ENCODE measurements at places on chromosomes 13 and 19.

DNA sequence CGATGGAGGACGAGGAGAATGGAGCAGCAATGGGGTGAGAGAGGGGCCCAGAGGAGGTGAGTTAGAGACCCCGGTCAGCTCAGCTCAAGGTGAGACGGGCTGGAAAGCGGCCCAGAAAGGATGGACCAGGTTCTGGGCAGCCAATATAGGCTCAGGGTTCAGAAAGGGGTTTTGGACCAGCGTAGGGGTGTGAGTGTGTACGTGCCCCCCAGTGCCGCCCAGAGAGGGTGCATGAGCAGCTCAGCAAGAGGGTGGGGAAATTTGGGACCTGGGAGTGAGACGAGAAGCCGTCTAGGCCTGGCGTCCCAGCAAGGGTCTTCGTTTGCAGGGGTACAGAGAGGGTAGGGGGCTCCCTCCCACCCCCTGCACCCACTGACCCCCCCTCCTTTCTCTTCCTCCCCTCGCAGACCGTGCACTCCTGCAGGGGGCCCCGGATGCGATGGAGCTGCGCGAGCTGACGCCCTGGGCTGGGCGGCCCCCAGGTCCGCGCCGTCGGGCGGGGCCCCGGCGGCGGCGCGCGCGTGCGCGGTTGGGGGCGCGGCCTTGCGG lies 12.1 kb downstream of the FUT6 start:
- no peak for DNase-seq

- no peak for DNase-seq
Measured at GRCh38 chr13:37652596-37652995, 54.0 kb upstream of the POSTN start.

GRCh38 chr19:31821346-31821745 lies 472.1 kb upstream of the TSHZ3 start:
- DNase-seq, result no peak

DNA sequence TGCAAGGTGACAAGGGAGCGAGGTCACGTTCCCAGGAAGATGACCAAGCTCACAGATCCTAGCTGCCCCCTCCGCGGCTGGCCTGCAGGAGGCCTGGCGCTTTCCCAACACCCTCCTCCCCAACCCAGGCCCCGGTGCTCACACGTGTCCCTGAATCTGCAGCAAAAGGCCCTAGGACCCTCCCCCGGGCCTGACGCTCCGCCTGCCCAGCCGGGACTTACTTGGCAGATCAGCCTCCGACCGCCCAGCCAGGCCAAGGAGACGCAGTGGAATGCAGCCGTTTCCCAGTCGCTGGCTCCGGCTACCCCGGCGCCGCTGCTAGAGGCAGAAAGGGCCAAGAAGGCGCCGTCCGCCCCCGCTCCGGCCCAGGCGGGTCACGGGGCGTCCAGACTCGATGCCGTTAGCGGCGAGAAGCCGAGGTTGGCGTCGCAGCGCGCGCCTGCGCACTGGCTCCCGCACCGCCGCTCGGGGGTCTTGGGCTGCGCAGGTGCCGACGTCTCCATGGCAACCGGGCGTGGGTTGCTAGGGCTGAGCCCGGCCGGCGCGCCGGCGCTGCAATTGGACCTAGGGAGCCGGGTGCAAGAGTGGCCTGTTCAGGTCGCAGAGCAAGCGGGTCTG lies at the start of gene PNMA8A:
Gene PNMA8A (minus strand): TSS at position 448 of the 618 bp plus-strand sequence. CDS start 528 bp downstream, outside the sequence.
- DNase-seq, result no peak

DNA sequence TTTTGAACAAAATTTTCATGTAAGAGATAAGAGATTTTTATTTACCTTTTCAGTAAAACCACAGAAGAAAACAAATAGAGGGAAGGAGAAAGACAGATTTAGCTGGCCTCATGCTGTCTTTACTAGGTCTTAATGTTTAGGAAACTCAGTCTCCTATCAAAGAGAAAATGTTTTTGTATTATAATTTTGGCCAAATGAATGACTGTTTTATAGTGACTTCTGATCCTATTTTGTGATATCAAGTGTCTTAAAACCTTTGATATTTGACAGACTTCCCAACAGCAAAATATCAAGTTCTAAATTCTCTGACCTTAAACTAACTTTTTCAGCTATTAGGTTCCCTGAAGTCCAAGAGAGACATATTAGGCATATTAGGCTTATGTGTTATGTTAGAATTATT lies 27.0 kb downstream of the CRYL1 start:
- DNase-seq, result no peak

DNA sequence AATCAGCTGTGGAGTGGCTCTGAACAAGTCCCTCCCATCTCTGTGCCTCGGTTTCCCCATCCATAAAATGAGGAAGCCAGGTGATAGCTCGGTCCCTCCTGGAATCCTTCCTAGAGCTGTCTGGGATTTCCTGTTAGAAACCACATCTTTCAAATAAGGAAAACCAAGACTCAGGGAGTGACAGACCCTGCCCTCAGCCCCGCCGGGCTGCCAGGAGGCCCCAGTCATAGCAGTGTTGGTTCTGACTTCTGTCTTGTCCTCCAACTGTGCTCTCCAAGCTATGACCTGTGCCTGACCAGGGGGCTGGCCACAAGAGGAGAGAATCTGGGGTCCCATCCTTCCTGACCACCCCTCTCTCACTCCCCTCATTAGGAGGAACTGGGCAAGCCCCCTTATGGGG lies 1.1 kb upstream of the SHD start:
- DNase-seq, result no peak

DNA sequence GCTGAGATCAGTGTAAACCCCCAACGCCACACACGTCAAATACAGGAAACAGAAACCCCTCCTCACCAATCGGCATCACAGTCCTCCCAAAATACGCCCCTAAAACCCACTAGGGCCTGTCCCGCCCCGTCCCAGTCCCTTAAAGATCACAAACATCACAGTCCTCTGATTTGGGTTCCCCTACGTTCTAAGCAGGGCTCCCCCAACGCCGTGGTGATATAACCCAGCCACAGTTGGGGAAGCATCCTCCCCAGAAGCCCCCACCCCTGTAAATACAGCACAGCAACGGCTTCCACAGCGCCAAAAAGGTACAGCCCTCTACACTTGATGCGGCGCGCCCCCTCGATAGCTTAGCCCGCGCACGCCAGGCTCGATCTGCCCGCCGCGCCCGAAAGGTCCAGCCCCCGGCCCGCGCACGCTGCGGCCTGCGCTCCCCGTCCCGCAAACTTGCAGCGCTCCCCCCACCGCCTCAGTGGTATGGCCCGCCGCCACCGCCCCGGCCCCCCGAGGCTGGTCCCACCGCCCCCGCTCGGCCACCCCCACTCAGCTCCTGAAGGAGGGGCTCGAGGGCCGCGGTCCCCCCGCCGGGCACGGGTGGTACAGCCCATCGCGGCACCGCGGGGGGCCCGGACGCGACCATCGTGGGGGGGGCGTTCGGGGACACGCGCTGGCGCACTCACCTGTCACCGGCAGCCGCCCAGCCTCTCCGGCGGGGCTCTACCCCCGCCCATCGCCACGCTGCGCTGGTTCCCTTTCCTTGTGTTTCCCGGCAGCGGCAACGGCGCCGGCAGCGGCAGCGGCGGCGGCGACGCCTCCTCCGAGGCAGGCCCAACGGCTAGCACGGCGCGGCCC lies at the start of gene AKT2:
Gene AKT2 (minus strand): TSS at position 845 of the 852 bp plus-strand sequence. CDS start 20,078 bp downstream, outside the sequence.
- DNase-seq, result peak; percentile 53

GRCh38 chr13:26378116-26378515 lies 124.2 kb downstream of the CDK8 start:
- DNase-seq, result no peak

- DNase-seq, result no peak
Measured at GRCh38 chr19:49111218-49111998, 2.8 kb upstream of the LIN7B start.

- no peak for DNase-seq
Measured at GRCh38 chr13:113499936-113500335, 9.4 kb upstream of the DCUN1D2 start.

DNA sequence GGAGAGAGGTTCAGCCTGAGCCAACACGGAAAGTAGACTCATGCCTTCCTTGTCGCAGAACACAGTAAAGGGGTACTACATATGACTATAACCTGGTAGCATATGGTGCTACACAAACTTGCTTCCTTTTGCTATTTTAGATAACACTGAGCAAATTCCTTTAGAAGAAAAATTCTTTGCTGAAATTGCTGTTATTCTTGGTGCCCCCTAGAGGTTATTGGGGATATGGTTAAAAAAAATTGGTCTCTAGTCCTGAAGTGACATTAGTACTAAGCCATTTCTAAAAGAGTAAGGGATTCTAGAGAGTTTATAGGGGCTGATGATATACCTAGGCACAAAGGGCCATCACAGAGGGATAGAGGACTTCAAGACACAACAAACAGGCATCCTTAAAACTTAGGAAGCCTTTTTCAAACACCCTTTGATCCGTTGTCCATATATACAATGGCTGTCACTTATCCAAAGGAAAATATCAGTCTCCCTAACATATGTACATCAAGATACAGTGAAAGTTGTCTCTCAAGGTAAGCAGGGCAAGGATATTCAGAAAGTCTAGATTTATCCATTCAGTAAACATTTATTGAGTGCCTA lies 13.9 kb upstream of the HS6ST3 start:
- no peak for DNase-seq

GRCh38 chr19:33295621-33296487 lies 6.5 kb downstream of the CEBPA start:
- DNase-seq, result no peak

- no peak for DNase-seq
Measured at GRCh38 chr13:50191004-50191403, 175.8 kb downstream of the KCNRG start.

DNA sequence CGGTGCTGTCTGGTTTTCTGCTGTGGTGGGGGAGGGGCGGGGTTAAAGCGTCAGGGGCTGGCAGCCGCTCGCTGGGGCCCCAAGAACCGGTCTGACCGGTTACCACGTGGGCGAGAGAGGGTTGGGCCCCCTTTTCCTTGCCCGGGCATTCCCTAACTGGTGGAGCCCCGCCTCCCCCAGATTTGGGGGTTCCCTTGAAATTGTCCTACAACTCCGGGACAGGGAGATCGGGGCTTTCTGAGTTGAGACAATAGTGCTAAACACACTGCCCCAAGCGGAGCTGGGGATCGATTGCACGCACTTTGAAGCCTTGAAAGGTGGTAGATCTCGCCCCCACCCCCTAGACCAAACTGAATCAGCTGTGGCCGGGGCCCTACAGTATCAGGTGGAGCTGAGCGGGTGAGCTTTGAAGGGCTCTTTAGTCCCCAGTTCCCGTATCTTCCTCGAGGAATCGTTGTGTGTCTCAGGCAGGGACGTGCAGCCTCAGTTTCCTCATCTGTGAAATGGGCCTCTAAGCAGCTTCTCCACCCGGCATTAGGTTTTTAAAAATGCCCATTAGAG lies 4.8 kb downstream of the IER2 start:
- peak; percentile 76 for DNase-seq

DNA sequence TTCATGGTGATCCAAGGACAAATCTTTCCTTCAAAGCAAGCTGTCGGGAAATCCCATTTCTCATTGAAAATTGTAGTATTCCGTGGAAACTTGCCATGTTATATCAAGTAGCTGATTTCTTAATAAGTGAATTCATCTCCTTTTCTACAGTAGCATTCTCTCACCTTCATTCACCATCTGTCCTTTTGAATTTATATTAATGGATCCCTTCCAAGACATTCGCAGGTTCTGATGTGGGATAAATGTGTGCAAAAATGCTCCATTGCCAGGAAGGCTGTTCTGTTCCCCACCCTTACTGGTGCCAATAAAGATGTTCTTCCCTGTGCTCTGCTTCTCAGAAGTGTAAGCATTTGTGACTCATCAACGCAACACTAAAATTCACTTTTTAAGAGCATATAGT lies 36.2 kb downstream of the AMER2 start:
- no peak for DNase-seq

DNA sequence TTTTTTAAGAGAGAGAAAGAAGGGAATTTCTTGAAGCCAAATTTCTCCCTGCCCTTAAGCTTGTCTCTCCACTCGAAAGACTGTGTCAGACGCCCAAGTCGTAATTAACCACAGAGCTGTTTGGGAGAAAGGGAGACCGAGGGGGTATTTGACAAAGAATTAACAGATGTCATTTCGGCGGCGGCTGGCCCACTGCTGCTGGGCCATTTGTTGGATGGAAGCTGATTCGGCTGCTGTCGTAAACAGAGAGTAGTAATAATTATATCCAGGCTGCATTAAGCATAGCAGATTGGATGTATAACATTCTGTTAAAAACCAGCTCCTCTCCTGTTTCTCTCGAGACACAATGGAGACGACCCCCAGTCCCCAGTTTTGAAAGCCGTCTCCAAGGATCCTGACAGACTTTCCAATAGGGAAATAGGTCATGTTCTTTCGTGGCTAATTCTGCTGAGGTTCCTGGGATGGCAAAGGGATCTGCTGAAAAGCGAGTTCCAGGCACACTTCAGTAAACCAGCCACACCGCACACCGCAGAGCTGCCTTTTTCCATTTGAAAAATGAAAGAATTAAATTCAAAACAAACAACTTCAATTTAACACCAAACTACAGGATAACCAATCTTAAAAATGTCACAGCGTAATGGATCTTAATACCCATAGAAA lies 71.5 kb downstream of the KCTD15 start:
- DNase-seq, result no peak

DNA sequence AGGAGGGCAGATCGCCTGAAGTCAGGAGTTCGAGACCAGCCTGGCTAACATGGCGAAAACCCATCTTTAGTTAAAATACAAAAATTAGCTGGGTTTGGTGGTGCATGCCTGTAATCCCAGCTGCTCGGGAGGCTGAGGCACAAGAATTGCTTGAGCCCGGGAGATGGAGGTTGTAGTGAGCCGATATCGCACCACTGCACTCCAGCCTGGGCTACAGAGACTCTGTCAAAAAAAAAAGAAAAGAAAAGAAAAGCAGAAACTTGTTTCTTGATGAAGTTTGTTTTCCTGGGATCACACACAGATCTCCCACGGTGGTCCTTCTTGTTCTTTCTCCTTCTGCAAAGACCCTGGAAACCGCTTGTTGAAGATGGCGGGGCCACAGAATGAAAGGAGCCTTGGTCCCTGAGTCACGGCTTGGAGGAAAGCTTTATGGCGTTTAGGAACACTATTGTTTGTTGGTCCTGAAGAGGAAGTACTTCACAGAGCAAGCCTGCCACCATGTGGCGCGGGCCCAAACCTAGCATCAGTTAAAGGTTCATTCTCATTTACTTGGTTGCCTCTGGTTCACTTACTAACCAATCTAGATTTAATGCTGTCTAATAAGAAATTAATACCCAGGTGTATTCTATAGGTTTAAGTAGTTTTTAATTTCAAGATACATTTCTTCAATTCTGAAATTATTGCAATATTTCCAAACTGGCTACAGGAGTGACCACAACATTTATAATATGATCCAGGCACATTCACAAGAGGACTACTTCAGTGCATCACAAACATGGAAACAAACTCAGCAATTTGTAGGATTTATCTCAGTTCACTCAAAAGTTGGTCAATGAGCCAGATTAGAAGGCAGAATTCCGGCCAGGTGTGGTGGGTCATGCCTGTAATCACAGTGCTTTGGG lies 21.3 kb upstream of the ARL11 start:
- DNase-seq, result peak; percentile 69

All from activated T-helper 1 cell treated with anti-CD3 and anti-CD28 coated beads, Interleukin-12 subunit alpha, Interleukin-12 subunit beta, Interleukin-2, Interleukin-4 antibody, amounts not matched to agents 30 ng/mL and 10 ng/mL and 1 ng/mL, durations not matched to agents 14 hours and 24 hours and 36 hours (primary cell).